ENCODE measurements at places on chromosomes 4 and X.

DNA sequence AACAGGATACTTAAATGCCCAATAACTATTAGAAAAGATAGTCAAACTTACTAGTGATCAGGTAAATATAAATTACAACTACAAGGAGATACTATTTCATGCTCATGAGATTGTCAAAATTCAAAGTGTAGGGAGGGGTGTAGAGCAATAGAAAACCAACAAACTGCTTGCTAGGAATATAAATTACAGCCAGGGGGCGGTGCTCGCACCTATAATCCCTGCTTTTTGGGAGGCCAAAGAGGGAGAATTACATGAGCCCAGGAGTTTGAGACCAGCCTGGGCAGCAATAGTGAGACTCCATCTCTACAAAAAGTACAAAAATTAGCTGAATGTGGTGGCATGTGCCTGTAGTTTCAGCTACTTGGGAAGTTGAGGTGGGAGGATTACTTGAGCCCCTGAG, 556.5 kb upstream of the NR3C2 start:
- no peaks in the 10 kb centered on the region for H3K27me3 ChIP-seq
- H3K36me3 ChIP-seq = no peaks in the 10 kb centered on the region

- H3K36me3 ChIP-seq = peaks cover 19% of the 10 kb centered on the region
- H3K4me1 ChIP-seq = peaks cover 12% of the 10 kb centered on the region
- no peak overlapping the region for H3K27ac ChIP-seq
- H3K27me3 ChIP-seq = no peaks in the 10 kb centered on the region
- DNase-seq = no peak
These were observed 12.2 kb downstream of the TET2 start for GRCh38 chr4:105158837-105159236.

GRCh38 chr4:120520761-120521160, 401.8 kb downstream of the PRDM5 start:
- no peak overlapping the region for H3K27ac ChIP-seq
- no peaks in the 10 kb centered on the region for H3K27me3 ChIP-seq
- no peak for DNase-seq
- H3K4me1 ChIP-seq = no peaks in the 10 kb centered on the region
- no peaks in the 10 kb centered on the region for H3K36me3 ChIP-seq

- no peak overlapping the region for H3K4me3 ChIP-seq
- no peak overlapping the region for H3K27ac ChIP-seq
- peaks cover 31% of the 10 kb centered on the region for H3K4me1 ChIP-seq
- DNase-seq = no peak
- H3K36me3 ChIP-seq = no peaks in the 10 kb centered on the region
These were observed 48.2 kb upstream of the KLF3 start for GRCh38 chr4:38615847-38616246.

GRCh38 chrX:19912-20571, 261.1 kb upstream of the PLCXD1 start:
- peaks cover 4% of the 10 kb centered on the region for H3K4me1 ChIP-seq
- H3K36me3 ChIP-seq = no peaks in the 10 kb centered on the region
- H3K27me3 ChIP-seq = no peaks in the 10 kb centered on the region
- H3K4me3 ChIP-seq = peak overlapping the region; percentile 84

GRCh38 chr4:3645711-3646679, 113.8 kb upstream of the LRPAP1 start:
- H3K36me3 ChIP-seq = no peaks in the 10 kb centered on the region
- H3K27me3 ChIP-seq = no peaks in the 10 kb centered on the region
- no peak overlapping the region for H3K4me3 ChIP-seq
- no peak overlapping the region for H3K27ac ChIP-seq
- H3K4me1 ChIP-seq = no peaks in the 10 kb centered on the region

DNA sequence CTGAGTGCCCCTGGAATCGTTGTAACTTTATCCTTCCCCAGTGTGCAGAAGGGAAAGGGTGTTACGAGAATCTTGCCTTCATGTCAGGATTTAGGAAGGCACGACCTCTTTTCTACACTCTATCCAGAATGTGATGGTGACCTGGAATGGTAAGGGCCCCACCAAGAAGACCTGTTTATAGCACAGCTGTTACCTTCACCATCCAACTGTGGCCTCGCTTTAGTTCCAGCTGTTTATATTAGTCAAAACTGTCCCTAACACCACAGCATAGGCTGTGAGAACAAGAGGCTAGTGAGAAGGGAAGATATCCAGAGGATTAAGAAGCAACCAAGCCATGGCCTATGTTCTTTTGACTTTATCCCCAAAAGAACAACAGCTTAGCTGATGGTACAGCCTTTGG, 28.0 kb downstream of the ARX start:
- no peaks in the 10 kb centered on the region for H3K27me3 ChIP-seq
- H3K4me1 ChIP-seq = peaks cover 2% of the 10 kb centered on the region
- no peak overlapping the region for H3K27ac ChIP-seq
- DNase-seq = no peak

DNA sequence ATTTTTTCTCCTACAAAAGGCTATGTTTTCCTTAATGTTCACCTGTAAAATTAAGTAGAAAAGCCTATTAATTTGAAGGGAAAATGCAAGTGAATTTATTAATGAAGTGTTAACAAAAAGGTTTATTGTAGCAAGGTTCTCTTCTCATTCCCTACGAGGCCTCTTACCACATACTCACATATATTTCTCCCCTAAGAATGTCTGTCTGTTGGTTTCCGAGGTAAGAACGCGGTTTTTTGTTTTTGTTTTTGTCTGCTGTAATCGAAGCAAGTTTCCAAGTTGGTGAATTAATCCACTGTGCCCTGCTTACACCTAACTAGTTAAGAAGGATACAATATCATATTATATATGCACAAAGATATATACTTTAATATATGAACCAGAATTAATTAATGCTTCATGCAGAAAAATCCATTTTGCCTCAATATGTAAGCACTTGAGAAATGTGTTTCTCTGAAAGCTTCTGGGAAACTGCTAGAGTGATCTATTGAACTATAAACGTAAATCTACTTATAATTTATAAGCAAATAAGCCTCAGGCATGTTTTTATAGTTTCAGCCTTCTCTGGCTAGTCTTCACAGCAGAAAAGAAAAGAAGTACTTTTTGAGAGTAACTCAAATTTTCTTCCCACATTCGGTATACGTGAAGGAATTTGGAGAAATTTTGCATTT, 120.8 kb downstream of the EGF start:
- H3K4me1 ChIP-seq = peaks cover 9% of the 10 kb centered on the region
- H3K27ac ChIP-seq = no peak overlapping the region
- no peak for DNase-seq
- no peak overlapping the region for H3K4me3 ChIP-seq

GRCh38 chr4:1542516-1543320, 136.5 kb upstream of the NKX1-1 start:
- no peak overlapping the region for H3K27ac ChIP-seq
- H3K36me3 ChIP-seq = no peaks in the 10 kb centered on the region
- no peak for DNase-seq
- peaks cover 3% of the 10 kb centered on the region for H3K4me1 ChIP-seq
- no peak overlapping the region for H3K4me3 ChIP-seq

GRCh38 chr4:61994036-61994435, 793.9 kb downstream of the ADGRL3 start:
- no peaks in the 10 kb centered on the region for H3K36me3 ChIP-seq
- H3K4me1 ChIP-seq = no peaks in the 10 kb centered on the region
- no peak overlapping the region for H3K27ac ChIP-seq
- no peaks in the 10 kb centered on the region for H3K27me3 ChIP-seq
- DNase-seq = no peak

DNA sequence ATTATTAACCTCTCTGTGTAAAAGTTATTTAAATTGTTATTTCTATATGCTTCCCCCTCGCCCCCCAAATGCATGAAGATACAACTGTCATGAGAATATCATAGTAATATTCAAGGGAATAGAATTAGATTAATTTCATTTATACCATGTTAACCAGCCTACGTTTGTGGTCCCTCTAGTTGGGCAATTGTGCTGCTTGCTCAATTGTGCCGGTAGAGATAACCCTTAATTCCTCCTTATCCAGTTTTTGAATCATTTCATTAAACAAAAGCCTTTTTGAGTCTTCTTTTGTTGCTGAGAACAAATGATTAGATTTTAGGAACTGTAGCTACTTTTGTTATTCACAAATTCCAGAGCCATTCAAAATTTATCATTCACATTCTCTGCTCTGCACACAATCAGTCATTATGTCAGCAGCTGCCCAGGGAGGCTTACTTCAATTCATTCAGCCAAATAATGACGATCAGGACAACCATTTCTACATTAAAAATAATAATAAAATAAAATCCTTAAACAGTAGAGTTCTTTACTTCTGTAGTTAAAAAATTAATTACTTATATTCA, 98.1 kb downstream of the ADGRL3 start:
- DNase-seq = no peak
- H3K36me3 ChIP-seq = no peaks in the 10 kb centered on the region
- no peaks in the 10 kb centered on the region for H3K4me1 ChIP-seq
- no peaks in the 10 kb centered on the region for H3K27me3 ChIP-seq

- no peaks in the 10 kb centered on the region for H3K4me1 ChIP-seq
- no peak for DNase-seq
- no peak overlapping the region for H3K4me3 ChIP-seq
- no peaks in the 10 kb centered on the region for H3K36me3 ChIP-seq
These were observed 1029.5 kb downstream of the C4orf33 start for GRCh38 chr4:130125467-130125866.

DNA sequence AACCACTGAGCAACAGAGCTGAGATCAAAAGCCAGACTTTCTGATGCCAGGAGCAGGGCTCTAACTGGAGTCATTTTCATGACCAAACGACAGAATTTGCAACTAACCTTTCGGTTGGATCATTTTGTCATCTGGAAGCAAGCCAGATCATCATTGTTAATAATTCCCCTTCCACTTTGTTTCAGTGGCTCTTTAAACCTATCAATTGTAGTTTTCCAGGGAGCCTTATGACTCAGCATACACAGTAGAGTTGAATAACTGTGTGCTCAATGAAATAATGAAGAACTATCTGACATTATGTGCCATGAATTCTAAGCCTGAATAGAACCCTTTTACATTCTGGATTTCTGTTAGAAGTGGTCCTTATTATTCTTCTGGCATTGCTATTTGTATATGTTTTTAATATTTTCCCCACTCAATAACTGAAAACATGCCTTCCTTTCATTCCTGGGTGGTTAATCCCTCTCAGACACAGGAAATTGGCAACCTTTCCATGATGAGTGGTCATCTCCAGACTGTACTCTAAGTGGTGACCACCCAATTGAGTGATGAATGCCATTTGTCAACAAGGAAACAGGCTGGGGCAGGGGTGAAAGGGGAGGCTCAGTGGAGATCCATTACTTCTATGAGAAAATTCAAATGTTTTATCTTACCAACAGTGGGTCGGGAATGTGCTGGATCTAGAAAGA, 431.8 kb downstream of the BCOR start:
- H3K4me1 ChIP-seq = no peaks in the 10 kb centered on the region
- no peak for DNase-seq
- H3K4me3 ChIP-seq = no peak overlapping the region
- no peak overlapping the region for H3K27ac ChIP-seq
- no peaks in the 10 kb centered on the region for H3K36me3 ChIP-seq

- H3K4me1 ChIP-seq = no peaks in the 10 kb centered on the region
- H3K36me3 ChIP-seq = no peaks in the 10 kb centered on the region
- DNase-seq = no peak
- no peak overlapping the region for H3K4me3 ChIP-seq
- no peaks in the 10 kb centered on the region for H3K27me3 ChIP-seq
These were observed 199.5 kb downstream of the MID1IP1 start for GRCh38 chrX:39000802-39001201.

- DNase-seq = no peak
- H3K27ac ChIP-seq = no peak overlapping the region
- no peaks in the 10 kb centered on the region for H3K4me1 ChIP-seq
- no peak overlapping the region for H3K4me3 ChIP-seq
- H3K36me3 ChIP-seq = no peaks in the 10 kb centered on the region
- H3K27me3 ChIP-seq = no peaks in the 10 kb centered on the region
These were observed 482.0 kb upstream of the TENM3 start for GRCh38 chr4:181761156-181761555.

GRCh38 chr4:170887396-170887795, 797.6 kb upstream of the AADAT start:
- H3K36me3 ChIP-seq = no peaks in the 10 kb centered on the region
- no peak for DNase-seq
- no peaks in the 10 kb centered on the region for H3K4me1 ChIP-seq
- H3K27me3 ChIP-seq = no peaks in the 10 kb centered on the region
- no peak overlapping the region for H3K4me3 ChIP-seq

DNA sequence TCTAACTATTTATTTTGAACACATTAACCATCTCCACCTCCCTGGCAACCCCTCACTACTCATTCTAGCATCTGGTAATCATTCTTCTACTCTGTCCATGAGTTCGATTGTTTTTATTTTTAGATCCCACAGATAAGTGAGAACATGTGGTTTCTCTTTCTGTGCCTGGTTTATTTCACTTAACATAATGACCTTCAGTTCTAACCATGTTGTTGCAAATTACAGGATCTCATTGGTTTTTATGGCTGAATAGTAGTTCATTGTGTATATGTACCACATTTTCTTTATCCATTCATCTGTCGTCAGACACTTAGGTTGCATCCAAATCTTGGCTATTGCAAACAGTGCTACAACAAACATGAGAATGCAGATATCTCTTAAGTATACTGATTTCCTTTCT, 33.4 kb upstream of the FAM47B start:
- no peaks in the 10 kb centered on the region for H3K4me1 ChIP-seq
- DNase-seq = no peak
- no peak overlapping the region for H3K27ac ChIP-seq
- no peaks in the 10 kb centered on the region for H3K36me3 ChIP-seq
- no peak overlapping the region for H3K4me3 ChIP-seq

GRCh38 chr4:112516471-112517066, 589 bp upstream of the NEUROG2 start:
- peaks cover 93% of the 10 kb centered on the region for H3K27me3 ChIP-seq
- no peak overlapping the region for H3K27ac ChIP-seq
- H3K4me1 ChIP-seq = peaks cover 62% of the 10 kb centered on the region
- peaks cover 2% of the 10 kb centered on the region for H3K36me3 ChIP-seq
- DNase-seq = no peak

GRCh38 chr4:177632481-177632880, 190.2 kb upstream of the AGA start:
- no peak overlapping the region for H3K27ac ChIP-seq
- H3K27me3 ChIP-seq = no peaks in the 10 kb centered on the region
- no peaks in the 10 kb centered on the region for H3K4me1 ChIP-seq
- no peak overlapping the region for H3K4me3 ChIP-seq
- no peak for DNase-seq

- no peak for DNase-seq
- no peaks in the 10 kb centered on the region for H3K36me3 ChIP-seq
- H3K4me1 ChIP-seq = no peaks in the 10 kb centered on the region
- H3K27ac ChIP-seq = no peak overlapping the region
- no peaks in the 10 kb centered on the region for H3K27me3 ChIP-seq
- H3K4me3 ChIP-seq = no peak overlapping the region
These were observed 230.5 kb downstream of the IDS start for GRCh38 chrX:149274516-149275105.

DNA sequence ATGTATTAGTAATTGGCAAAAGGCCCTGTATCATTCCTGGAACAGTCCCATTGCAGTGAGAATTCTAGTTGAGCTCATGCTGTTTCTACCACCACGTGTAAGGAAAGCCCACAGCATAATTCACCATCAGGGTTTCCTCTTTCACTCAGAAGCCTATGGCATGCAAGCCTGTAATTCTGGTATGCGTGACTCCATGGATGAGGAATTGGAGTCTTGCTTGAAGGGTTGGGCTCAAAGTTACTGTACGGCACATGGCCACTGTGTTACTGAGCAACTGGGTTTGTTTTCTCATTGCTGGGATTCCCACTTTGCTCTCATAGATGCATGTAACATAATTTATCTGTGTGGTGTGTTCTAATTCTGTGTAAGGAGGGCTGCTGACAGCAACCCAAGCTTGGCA, 132.3 kb upstream of the NR3C2 start:
- no peak overlapping the region for H3K4me3 ChIP-seq
- no peaks in the 10 kb centered on the region for H3K36me3 ChIP-seq
- H3K27ac ChIP-seq = no peak overlapping the region
- no peaks in the 10 kb centered on the region for H3K4me1 ChIP-seq
- no peaks in the 10 kb centered on the region for H3K27me3 ChIP-seq

- no peaks in the 10 kb centered on the region for H3K4me1 ChIP-seq
- H3K27me3 ChIP-seq = no peaks in the 10 kb centered on the region
- no peak overlapping the region for H3K27ac ChIP-seq
- H3K36me3 ChIP-seq = no peaks in the 10 kb centered on the region
These were observed 545.0 kb upstream of the TENM3 start for GRCh38 chr4:181698221-181698620.

Measured in activated CD4-positive, alpha-beta memory T cell treated with anti-CD3 and anti-CD28 coated beads, Interleukin-2, amount 10 ng/mL, durations not matched to agents 7 days and 5 days (primary cell).